ENCODE measurements at places on chromosomes 6 and 20.

- DNase-seq = no peak
Observed at GRCh38 chr6:135084001-135084915, 29.6 kb upstream of the HBS1L start.

DNA sequence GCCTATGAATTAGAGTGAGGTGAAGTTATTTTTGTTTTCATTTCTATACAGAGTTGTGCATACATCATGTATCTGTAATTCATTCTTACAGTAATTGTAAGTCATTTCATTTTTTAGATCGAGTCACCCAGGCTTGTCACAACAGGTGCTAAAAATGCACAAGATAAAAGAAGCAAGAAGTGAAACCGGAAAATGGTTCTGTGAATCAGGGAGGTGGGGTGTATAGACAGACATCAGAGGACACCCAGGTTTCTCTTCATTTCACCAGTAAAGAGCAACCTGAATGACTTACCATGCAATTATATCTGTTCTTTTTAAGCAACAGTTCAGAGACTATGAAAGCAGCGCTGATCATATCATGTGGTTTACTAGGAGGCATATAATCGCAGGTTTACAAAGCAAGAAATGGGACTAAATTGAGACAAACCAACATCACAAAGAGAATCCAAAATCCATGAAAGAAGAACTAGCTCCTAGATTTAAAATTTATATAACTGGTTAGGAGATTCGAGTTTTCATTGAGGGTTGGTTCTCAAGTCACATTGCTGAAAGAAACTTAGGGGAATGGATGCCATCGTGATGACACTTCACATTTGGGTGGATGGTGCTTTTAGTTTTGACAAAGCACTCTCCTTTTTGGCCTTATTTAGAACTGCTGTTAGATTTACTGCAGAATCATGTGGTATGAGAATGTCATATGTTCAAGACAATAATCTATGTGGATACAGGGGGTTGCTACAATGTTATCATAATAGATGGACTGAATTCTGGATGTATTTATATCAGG, 27.9 kb upstream of the TBC1D7 start:
- peak; percentile 31 for DNase-seq

DNA sequence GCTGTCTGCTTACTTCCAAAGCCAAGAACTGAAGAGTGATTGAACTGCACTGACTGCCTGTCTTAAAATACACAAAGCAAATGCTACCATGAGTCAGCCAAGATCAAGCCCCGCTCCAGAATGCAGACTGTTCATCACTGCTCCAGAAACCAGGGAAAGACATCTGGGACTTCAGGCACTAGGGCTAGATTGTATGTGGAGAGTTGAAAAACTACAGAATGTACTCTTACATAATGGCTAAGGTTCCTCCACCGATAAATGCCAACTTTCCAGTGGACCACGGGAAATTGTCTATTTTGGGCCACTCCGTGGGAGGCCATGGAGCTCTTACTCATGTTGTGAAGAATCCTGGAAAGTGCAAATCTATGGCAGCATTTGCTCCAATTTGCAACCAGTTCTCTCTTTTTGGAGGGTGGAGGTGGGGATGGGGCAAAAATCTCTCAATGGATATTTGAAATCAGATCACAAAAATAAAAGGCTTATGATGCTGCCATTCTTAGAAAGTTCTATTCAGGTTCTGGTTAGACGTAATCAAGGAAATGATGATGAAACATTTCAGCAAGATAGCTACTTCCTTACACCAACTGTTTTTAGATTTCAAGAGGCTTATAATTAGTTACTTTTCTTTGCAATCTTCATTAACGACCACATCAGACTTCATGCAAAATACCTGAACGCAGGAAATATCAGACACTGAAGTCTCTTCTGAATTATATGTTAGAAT, 11.8 kb upstream of the CAP2 start:
- DNase-seq = peak; percentile 76

DNA sequence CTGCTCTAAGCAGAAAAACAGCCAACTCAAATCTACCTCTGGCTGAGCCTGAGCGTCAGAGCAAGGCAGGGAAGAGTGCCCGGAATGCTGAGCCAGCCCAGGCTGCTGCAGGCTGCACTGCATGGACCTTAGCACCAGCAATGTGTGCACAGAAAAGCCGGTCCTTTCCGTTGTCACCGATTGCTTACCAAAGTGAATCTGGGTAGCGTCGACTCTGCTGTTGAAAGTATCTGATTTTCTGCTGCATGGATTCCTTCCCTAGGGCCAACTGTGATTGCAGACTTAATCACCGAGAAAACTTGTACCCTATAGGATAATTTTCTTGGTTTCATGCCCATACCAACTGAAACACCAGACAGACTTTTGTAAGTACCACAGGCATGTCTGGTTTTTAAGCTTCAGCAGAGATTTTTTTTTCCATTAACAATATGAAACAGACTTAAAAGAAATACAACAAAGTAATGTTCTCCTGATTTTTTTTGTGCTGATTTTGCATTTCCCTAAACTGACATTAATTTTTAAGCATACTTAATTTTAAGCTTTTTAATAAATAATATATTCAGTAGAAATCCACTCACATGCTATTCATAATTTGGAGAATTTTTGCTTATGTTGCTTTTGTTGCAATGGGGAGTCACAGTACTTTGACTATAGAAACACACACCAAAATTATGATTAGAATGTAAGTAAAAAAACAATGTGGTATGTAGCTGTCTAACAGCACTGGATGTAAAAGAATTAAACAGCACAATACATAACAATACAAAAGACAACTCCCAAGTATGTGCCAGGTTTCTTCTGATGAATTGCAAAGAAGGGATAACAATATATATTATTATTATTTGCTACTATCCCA, 218.0 kb downstream of the THBS2 start:
- DNase-seq = peak; percentile 96

GRCh38 chr6:17710331-17710730, 3.6 kb upstream of the NUP153 start:
- no peak for DNase-seq

DNA sequence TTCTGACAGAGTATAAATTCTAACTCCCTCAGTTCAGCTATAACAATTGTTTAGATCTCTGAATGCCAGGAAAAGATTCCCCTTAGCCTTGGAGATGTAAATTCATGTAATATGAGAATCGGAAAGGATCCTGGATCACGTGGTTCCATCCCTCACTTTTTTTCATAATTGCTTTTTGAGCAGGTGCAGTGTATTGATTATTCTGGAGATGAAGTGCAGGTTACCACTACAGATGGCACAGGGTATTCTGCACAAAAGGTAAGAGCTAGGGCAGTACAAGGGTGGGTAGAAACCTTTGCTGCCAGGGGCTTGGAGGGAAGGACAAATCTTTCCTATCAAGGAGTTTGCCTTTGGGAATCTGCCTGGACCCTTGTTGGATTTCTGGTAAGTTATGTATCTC, 52.7 kb downstream of the KDM1B start:
- DNase-seq = no peak

- DNase-seq = peak; percentile 66
Observed at GRCh38 chr6:108565893-108566292, 5.2 kb downstream of the FOXO3 start.

- no peak for DNase-seq
Observed at GRCh38 chr20:61804752-61805295, 260.9 kb downstream of the TAF4 start.

DNA sequence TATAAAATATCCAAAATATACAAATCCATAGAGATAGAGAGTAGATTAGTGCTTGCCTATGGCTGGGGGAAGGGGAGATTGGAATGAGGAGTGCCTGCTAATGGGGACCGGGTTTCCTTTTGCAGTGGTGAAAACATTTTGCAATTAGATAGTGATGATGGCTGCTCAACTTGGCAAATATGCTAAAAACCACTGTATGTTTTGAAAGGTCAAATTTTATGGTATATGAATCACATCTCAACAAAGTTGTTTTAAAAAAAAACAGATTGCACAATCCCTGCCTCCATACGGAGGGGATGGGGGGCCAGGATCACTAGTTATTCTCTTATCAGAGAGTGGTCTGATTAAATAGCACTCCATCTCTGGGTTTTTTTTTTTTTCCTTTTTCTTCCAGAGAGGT, 76.9 kb upstream of the RIPOR2 start:
- peak; percentile 92 for DNase-seq

DNA sequence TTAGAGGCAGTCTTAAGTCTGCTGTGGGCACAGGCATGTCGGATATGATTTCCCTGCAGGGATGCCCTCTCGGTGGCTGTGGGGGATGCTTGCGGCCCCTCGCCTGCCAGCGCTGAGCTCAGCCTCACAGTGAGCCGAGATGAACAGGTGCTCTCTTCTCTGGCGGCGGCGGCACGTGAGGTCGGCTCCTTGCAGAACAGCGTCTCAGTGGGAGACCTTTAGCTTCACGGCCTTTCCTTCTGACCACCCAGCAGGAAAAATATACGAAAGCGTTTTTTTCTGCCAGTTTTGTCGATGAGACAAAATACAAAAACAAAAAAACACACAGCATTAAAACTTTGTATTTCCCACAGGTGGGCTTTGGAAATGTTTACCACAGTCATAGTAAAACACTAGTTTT, 23.6 kb downstream of the FOXA2 start:
- no peak for DNase-seq

DNA sequence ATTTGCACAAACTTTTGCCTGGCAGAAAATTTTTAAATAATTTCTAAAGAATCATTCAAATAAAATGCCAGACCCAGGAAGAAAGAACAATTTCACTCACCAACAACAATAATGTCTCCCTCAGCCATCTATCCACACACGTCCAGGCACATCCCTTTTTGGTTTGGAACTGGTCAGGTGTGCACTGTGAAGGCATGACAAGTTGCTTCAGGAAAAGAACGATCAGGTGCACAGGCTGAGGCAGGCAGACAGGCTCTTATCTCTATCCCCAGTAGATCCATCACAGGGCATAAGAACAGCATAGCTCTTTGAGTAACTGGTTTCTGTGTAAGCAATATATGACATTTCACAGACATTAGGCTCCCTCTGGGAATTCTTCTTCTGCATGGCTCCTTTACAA, 18.1 kb upstream of the NXT1 start:
- DNase-seq = no peak

DNA sequence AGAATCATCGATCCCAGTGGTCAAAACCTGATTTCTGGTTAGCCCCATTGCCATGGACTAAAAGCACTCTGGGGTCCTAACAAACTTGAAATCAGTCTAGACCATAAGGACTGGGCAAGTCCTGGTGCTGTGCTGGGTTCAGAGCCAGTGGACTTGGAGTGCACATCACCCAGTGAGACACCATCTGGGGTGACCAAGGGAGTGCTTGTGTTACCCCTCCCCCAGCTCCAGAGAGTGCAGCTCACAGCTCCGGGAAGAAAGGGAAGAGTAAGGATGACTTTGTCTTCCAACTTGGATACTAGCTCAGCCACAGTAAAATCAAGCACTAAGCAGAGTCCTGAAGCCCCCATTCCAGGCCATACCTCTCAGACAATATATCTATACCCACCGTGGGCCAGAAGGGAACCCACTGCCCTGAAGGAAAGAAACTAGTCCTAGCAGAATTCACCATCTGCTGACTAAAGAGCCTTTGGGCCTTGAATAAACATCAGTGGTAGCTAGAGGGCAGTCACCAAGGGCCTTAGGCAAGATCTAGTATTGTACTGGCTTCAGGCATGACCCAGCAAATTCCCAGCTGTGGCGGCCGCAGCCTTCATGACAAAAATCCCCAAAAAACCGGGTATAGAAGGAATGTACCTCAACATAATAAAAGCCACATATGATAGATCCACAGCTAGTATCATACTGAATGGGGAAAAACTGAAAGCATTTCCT, 153.5 kb upstream of the OGFRL1 start:
- DNase-seq = no peak

- DNase-seq = peak; percentile 53
Observed at GRCh38 chr6:127844529-127844928, 56.3 kb downstream of the THEMIS start.

- DNase-seq = peak; percentile 49
Observed at GRCh38 chr20:45098103-45098773, 2.7 kb downstream of the KCNS1 start.

DNA sequence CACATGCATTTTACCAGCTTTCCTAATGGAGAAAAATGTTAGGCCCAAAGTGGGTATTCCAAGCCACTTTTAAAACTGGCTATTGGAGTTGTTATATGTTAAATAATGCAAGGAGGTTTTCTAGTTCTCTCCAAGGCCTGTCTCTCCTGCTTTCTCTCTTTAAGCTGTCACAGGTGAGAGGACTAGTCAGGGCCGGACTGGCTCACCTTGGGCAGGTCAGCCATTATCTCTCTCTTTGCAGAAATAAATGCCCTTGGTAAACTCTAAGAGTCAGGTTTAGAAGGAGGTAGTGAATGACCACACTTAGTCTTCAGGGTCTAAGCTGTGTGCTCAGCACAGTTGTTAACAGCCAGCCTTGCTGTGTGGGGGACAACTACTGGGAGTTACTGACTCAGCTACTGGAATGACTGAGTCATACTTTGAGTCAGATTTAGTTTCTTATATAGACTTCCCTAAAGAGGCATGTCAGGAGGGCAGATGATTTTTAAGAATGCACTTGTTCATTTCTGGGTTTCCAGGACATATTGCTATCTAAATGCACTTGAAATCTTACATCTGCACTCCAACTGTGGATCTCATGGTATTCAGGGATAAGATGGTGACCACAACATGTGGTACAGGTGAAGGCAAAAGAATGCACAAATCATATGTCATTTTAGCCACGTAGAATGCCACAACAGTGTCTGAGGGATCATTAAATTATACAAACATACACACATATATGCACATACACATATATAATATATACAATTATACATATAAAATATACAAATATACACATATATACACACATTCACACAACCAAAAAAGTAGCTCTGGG, 719.4 kb downstream of the EPM2A start:
- DNase-seq = peak; percentile 93

DNA sequence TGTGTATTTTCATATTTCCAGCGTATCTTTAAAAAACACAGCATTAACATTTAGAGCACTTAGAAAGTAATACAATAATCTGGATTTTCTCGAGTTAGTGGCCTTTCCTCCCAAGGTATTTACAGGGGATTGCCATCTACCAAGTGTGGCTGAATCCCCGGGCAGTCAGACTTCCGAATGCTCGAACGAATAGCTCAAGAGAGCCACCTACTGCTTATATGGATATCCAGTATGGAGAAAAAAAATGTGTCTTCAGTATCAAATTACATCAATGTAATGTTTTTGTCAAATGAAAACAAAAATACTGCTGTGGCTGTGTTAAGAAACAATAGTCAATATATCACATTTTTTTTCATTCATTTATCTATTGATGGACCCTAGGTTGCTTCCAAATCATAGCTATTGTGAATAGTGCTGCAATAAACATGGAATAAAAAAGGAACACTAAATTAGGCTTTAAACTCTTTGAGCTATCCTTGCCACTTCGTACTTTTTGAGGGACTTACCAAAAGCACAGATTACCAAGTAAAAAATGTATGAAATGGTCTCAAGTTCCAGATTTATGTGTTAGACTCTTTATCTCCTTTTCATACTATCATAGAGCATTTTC, 654.5 kb upstream of the PTCHD4 start:
- peak; percentile 64 for DNase-seq

- DNase-seq = peak; percentile 10
Observed at GRCh38 chr6:80988892-80989291, 763.6 kb downstream of the TENT5A start.

- no peak for DNase-seq
Observed at GRCh38 chr20:53699085-53699674, 105.5 kb upstream of the ZNF217 start.

All from fibroblast of skin of scalp (primary cell).